Posterior vena cava (tissue), 2 donors: ENCODE measurements at places on chromosomes 11 and 22. TPM values are rescaled to one million over a fixed set of nuclear protein-coding genes. Genes with fewer than 3 reads are reported as not detected.

- DNase-seq = peak; percentile 90
These were observed 4.0 kb upstream of the MCAM start for GRCh38 chr11:119320776-119321524.

DNA sequence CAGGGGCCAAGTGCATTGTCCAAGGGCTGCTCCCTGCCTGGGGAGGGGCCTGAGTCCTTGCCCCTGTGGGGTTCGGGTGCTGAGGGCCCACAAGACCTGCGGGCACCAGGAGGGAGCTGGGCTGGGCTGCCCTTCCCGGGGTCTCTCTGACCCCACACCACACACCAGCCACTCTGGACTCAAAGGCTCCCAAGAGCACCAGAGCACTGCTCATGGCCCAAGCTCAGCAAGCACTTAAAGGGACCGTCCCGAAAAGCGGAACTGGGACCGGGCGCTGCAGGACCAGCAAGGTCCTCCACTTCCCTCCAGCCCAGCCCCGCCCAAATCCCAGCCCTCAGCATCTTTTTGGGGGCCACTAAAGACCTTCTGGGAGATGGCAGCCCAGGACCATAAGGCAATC, 5.3 kb downstream of the LSP1 start:
- DNase-seq = no peak

DNA sequence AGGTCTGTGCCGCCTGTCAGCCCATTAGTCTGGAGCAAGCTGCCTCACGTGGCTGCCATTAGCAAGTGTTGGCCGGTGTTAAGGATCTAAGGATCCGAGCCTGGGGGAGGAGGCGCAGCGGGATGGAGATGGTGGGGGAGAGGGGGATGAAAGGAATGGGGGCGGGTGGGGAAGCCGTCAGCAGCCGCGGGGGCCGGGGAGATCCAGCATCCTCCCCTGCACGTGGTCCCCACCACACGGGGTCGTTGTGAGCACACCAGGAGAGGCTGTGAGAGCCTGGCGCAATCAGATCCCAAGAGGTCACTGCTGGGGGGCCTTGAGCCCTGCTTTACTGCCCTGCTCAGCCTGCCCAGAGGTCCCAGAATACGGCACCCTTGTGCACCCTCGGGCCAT, 7.3 kb downstream of the CABP7 start:
- no peak for DNase-seq

GRCh38 chr11:66967670-66968425, 7.3 kb upstream of the C11orf86 start:
- peak; percentile 87 for DNase-seq

DNA sequence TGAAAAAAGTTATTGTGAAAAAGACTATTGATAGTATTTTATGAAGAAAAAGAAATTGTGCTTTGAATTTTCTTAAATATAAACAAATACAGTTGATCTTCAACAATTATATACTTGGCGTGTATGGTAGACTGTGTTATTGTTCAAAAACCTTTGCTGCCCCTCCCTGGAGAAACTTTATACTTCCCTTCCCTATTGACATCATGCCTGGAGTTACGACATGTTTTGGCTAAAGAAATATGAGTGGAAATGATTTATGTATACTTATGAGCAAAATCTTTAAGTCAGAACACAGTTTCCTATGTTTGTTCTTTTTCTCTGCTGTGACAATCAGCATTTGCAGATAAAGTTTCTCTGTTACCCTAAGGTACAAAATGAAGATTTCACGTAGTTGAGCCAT, 243.8 kb downstream of the TMEM135 start:
- no peak for DNase-seq

DNA sequence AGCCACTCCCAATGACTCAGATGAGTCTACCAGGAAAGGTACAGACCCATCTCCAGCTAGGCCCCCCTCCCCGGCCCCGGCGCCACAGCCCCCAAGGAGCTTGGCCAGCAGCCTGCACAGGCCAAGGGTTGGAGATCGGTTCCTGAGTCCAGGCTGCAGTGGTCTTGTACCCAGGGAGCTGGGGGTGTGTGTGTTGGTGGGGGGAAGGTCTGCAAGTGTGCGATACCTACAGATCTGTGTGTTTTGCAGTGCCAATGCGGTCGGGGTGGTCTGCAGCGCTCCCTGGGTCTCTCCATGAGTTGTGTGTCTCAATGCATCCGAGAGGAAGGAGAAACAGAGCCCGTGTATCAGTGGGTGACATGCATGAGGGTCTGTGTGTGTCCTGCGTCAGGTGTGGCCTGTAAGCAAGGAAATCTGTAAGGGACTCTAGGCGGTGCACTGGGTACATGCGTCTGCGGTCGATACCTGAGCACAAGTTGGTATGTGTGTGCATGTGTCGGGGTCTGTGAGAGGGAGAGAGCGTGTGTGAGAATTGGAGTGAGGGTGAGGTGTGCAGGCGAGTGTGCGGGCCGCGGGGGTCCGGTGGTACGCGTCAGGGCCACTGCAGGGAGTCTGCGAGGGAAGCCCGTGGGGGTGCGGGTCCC, 645 bp downstream of the CDC42BPG start:
- no peak for DNase-seq

- DNase-seq = no peak
These were observed 124.7 kb downstream of the MICAL2 start for GRCh38 chr11:12235080-12235479.

- peak; percentile 28 for DNase-seq
These were observed 9.2 kb upstream of the IFITM3 start for GRCh38 chr11:329886-330253.

- no peak for DNase-seq
These were observed 44.8 kb downstream of the ADAMTS8 start for GRCh38 chr11:130383344-130384211.

DNA sequence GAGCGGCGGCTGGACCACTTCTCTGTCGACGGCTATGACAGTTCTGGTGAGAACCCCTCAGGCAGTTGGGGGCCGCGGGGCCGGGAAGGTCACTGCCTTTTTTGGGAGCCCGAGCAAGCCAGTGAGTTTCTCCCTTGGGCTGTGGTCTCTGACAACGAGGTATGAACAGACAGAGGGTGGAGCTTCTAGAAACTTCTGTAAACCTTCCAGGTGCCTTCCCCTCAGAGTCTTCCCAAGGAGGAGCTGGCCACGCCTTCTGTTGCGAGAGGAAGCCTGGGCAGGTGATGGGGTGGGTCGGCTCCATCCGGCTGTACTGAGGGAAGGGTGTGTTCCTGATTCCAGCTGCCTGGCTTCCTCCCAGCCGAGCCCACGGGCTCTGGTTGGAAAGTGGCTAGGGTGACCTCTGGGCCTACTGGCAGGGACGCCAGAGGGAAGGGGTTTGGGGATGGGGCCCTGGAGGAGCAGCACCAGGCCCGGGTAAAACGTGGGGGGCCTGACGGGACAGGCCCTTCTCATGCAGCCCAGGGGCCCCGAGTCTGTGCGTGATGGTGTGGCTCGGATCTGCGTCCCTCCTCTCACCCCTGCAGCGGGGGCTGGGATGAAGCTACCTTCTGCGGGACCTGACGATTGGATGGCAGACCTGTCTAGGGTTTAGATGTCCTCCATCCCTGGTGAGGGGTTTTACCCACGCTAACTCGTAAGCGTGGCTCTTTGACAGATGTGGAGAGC, 110.8 kb downstream of the KCNQ1OT1 start:
- DNase-seq = no peak

GRCh38 chr11:94526645-94527438, 14.6 kb downstream of the C11orf97 start:
- no peak for DNase-seq

DNA sequence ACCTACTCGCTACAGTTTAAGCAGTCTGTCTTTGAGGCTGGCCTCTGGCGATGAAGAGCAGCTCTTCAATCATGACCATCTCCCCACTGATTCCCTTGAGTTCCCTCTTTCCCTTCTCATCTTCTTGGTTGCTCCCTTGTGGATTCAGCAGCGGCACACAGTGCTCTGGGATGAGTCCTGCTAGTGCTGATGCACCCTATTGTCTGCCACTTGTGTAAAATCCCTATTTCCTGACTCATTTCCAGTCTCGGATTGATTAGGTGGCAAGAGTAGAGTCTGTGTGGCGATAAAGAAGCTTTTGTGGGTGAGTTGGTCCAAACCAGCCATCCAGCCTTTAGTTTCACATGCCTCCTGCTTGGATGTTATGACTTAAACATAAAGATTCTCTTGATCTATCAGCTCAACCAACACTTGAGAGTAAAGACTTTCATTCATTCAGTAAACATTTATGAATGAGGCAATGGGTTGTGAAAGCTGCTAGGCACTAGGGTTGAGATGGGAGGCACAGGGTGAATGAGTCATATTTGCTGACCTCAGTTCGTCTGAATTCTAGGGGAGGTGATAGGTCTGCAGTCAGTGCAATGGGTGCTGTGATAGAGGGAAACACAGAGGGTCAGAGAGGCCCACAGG, 219.4 kb upstream of the RAG2 start:
- no peak for DNase-seq

DNA sequence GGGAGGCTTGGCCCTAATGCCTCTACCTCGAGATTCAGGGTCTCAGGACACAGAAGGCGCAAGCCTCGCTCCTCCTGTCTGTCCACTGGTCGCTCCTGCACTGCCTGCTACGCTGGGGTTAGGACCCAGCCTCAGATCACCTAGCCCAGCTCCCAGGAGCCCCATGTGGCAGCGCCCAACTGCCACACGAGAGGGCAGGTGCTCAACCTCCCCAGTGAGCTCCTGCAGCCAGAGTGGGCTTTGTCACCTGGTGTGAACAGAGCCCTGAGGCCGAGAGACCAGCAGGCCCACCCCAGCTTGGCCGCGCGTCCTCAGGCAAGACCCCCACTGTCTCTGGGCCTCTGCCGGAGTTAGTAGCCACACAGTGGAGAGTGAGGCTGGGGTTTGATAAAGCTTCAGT, 21.7 kb upstream of the PPARA start:
- DNase-seq = no peak

- DNase-seq = no peak
These were observed 63.6 kb downstream of the NFAM1 start for GRCh38 chr22:42368379-42369249.

DNA sequence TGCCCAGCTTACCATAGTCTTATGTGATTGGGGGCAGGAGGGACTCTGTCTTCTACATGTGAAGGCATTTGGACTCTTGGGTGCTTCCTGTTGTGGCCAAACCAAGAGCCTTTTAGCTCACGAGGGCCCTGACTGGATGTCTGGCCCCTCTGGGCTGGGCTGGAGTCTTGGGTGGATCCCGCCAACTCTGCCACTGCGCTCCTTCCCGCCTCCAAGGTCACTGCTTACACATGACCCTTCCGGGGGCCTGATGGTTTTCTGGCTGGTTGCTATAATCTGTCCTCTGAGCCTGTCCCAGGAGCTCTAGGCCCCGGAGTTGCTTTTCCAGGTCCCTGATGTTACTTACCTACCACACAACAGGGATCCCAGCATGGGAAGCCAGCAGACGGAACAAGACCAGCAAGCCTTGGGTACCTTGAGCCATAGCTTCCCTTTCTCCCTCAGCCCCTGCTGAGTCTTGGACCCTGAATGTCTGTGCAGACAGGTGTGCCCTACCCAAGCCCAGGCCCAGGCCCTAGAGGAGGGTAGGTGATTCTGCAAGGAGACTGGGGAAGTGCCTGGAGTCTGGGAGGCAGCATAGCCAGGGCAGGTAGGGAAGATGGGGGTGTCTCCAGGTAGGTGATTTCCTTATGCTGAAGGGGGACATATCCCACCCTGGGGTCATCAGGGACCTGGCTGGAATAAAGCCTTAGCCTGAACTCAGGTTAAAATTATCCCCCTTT, 100.3 kb downstream of the TSPAN18 start:
- DNase-seq = peak; percentile 58

GRCh38 chr11:81359476-81359875, 1374.2 kb downstream of the FAM181B start:
- DNase-seq = no peak

GRCh38 chr11:21026685-21027084, 357.3 kb downstream of the NELL1 start:
- DNase-seq = no peak

GRCh38 chr11:8063324-8063723, 17.7 kb upstream of the TUB start:
- no peak for DNase-seq

DNA sequence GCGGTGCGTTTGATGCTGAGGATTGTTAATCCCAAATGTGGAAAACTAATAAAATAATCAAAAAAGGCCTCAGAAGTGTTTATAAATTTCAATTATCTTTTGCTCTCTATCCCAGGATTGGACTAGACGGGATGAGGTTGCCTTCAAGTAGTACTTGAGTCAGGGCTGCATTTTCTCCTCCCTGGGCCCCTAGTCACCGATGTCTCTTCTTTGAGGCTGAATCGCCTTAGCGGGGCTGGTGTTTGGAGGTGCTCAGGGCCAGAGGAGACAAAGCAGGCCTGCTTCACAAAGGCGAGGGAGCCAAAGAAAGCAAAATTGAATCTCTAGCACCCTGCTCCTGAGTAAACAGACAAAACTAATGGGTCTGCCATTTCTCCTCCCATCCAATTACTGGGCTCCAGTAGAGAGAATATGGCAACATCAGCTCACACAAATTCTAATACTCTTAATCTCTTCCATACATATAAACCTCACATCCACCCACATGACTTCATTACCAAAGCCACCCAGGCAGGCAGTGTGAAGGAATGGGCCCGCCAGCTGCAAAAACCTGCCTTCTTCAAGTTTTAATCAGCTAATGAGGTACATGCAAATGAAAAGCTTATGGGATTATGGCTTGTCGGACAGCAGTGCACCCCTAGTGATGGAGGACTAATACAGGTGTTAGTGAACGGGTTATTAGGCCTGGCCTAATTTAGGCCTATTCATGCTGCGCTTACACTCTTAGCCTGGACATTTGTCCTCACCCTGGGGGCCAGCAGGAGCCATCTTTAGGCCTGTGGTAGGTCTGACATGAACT, 52.7 kb upstream of the HTATIP2 start:
- no peak for DNase-seq

DNA sequence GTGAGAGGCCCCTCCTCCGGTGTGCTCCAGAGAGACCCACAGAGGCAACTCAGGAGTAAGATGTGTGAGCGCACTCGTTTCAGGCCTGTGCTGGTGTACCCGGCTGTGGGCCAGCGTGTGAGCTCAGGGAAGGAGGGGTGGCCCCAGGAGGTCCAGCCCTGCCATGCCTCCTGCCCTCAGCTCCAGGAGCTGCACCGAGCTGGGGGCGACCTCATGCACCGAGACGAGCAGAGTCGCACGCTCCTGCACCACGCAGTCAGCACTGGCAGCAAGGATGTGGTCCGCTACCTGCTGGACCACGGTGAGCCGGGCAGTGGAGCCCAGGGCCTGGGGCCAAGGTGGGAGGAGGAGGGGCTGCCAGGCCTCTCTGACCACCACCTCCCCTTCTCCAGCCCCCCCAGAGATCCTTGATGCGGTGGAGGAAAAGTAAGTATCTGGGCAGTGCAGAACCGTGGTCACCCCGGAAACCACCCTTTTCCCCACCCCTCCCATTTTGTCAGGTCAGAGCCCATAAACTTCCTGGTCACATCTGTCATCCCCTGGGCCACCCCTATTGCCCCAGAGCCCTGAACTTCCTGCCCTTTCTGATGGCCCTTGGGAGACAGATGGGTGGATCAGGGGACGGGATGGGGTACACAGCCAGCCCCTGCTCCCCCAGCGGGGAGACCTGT, 2.5 kb upstream of the MDK start:
- no peak for DNase-seq

Gene MISFA
- total RNA-seq = 2.1 TPM

Gene HEPHL1
- not detected for total RNA-seq

Gene F2
- total RNA-seq = not detected

Gene NPTXR
- total RNA-seq = 8.4 TPM

Gene HEPACAM
- total RNA-seq = 0.28 TPM

Gene ANO5
- 3.5 TPM for total RNA-seq

Gene MOGAT2
- not detected for total RNA-seq

Gene INS
- total RNA-seq = not detected

Gene CBLIF
- not detected for total RNA-seq

Gene OR52H1
- 0.24 TPM for total RNA-seq
